ENCODE measurements at places on chromosomes 4 and X. TPM values are rescaled to one million over a fixed set of nuclear protein-coding genes. Genes with fewer than 3 reads are reported as not detected.

Gene KIF4A
- total RNA-seq, result 0.57 TPM

Gene NCAPG
- total RNA-seq, result not detected

Gene P2RY8
- 1.3 TPM for total RNA-seq

Gene DUSP9
- 3.7 TPM for total RNA-seq

Gene CXCR3
- 0.20 TPM for total RNA-seq

Gene CLCN3
- 33.7 TPM for total RNA-seq

Gene RNF212
- total RNA-seq, result 12.4 TPM

DNA sequence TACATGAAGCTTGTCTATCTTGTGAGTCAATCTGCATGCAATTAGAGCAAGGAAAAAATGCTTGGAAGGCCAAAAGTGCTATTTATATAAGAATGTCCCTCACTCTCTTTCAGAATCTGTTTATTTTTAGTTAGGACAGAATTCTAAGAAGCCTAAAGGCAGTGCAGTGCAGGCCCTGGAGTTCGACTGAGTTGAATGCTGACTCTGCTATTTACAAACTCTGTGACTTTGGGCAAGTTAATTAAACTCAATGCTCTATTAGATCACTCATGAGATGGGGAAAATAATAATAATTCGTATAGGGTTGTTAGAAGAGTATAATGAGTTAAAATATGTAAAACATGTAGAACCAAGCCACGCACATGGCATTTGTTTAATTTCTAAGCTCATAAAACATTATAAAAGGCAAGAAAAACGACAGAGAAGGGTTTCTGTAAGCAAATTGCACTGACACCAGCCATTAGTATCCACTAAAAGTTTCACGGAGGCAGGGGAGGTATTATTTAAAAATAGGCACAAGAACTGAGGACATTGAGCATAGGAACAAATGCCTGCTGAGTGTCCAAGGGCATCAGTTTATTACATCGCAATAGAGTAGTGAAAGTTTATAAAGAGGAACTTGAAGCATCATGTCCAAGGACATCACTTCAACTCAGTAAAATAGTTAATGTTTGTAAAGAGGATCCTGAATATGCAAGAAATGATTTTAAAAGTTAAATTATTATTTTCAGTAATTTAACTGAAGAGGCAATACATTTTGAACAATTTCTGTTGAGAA lies 115.0 kb upstream of the INPP4B start:
- DNase-seq, result no peak
- H3K36me3 ChIP-seq, result no peaks in the 10 kb centered on the region
- no peak overlapping the region for H3K4me3 ChIP-seq
- no peaks in the 10 kb centered on the region for H3K27me3 ChIP-seq
- H3K27ac ChIP-seq, result no peak overlapping the region

DNA sequence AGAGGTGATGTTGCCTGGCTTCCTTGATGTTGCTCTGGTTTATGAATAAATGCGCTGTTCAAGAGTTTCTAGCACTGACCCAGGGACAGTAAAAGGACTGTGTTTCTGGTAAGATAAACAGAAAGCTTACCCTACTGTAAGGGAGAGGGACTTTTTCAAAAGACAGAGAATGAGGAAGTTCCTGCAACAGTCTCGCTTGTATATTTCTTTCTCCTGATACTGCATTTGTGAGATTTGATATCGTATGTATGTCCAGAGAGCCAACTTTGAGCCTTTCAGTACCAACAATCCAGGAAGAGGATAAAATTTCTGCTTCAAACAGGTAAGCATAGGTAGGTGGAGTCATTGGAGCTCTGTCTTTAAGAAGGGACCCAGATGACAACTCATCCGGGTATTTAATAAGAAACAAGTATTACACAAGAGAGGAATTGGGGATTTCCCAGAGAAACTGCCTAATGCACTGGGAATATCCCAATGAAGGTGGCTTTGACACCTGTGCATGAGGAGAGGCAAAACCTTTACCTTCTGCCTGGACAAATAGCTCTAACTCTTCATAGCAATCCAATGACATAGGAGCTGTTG lies 773 bp downstream of the DAPP1 start:
- DNase-seq, result no peak
- no peaks in the 10 kb centered on the region for H3K4me1 ChIP-seq
- H3K4me3 ChIP-seq, result no peak overlapping the region

DNA sequence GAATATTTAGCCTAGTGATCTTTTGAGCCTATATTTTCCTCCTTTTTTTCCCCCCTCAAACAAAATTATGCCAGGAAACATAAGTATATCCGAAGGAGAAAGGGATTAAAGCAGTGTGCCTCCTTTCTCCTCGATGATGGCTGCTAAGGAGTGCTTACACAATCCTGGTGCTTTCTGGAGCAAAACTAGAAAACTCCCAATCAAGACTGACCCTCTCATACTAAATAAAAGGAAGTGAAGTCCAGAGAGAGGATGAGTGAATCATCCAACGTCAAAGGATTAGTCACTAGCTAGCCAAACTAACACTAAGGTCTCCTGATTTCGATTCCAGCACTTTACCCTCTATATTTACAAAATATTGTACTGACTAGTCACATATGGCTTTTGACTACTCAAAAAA lies 146.8 kb downstream of the PPP3CA start:
- H3K4me3 ChIP-seq, result no peak overlapping the region
- DNase-seq, result no peak
- H3K36me3 ChIP-seq, result no peaks in the 10 kb centered on the region

DNA sequence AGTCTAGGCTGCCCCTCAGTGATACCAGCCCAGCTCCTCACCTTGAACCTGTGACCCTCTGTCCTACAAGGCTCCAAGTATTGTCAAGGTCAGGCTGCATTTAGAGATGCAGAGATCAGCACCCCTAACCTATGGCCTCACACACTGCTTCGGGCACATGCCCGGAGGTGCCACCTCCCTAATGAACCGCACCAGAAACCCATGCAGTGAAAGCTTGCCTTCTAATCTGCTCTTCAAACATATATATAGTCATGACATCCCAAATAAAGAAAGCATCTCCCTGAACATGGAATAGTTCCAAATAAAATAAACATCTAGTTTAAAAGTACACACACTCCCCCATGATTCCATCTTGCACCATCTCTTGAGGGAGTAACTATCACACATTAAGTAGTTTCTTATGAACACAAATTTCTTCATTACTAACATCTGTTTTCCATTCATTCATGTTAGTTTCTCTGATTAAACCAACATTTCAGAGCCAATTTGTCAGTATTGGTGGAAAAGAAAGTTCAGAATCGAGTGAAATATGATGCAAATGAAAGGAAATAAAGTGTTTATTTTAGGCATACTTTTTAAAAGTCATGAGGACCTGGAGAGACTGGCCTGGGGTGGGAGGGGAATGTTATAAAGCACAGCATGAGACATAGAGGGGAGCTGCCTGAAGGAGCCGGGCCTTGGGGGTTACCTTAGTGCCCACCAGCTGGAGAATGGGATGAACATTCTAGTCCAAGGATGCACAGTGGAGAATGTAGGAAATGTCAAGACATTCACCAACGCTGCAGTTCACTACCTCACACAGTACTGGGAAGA lies 19.2 kb downstream of the CC2D2A start:
- H3K4me1 ChIP-seq, result no peaks in the 10 kb centered on the region
- no peak for DNase-seq
- no peak overlapping the region for H3K4me3 ChIP-seq

- H3K36me3 ChIP-seq, result no peaks in the 10 kb centered on the region
- H3K4me1 ChIP-seq, result no peaks in the 10 kb centered on the region
- H3K4me3 ChIP-seq, result no peak overlapping the region
- no peak overlapping the region for H3K27ac ChIP-seq
Measured at GRCh38 chr4:18039113-18039512, 17.6 kb upstream of the LCORL start.

- no peaks in the 10 kb centered on the region for H3K36me3 ChIP-seq
- H3K4me3 ChIP-seq, result no peak overlapping the region
- peaks cover 9% of the 10 kb centered on the region for H3K4me1 ChIP-seq
- no peaks in the 10 kb centered on the region for H3K27me3 ChIP-seq
- DNase-seq, result no peak
Measured at GRCh38 chr4:7369511-7369910, 65.2 kb downstream of the PSAPL1 start.

GRCh38 chr4:94068753-94069719 lies 138.6 kb upstream of the SMARCAD1 start:
- H3K27ac ChIP-seq, result no peak overlapping the region
- no peak for DNase-seq
- no peak overlapping the region for H3K4me3 ChIP-seq
- H3K27me3 ChIP-seq, result no peaks in the 10 kb centered on the region
- no peaks in the 10 kb centered on the region for H3K4me1 ChIP-seq

DNA sequence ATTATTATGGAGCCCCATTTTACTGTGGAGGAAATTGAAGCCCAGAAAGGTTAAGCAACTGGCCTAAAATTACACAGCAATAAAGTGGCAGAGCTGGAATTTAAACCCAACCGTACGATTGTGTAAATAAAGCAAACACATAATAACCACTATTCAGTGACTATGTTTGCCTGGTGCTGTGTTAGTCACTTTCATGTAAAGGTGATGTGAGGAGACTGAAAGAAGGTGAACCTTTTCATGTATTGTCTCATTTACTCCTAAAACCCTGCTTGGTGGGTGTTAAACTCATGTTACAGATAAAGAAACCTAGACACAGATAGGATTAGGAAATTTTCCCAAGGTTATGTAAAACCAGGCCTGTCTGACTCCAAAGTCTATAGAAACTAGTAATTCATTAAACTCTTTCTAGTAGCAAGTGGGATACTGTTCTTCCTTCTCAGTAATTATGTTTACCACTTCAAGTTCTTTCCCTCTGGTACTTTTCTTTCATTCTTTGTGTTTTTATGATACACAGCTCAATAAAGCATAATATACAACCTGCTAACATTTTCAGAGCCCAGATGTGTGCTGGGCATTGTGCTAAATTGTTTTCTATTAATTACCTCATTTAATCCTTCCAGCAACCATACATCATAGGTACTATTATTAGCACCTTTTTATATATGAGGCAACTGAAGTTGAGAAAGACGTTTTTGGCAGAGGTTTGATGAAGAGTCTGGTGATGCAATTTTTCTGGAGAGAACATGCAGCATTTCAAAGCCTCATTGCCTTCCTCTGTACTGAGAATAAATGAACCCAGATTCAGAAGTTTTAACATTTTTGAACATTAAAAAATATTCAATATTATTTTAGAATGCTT lies 202.7 kb downstream of the SPRY1 start:
- no peak for DNase-seq
- H3K36me3 ChIP-seq, result no peaks in the 10 kb centered on the region
- no peak overlapping the region for H3K27ac ChIP-seq
- H3K4me3 ChIP-seq, result no peak overlapping the region
- no peaks in the 10 kb centered on the region for H3K4me1 ChIP-seq

GRCh38 chr4:71746379-71746778 lies 37.5 kb downstream of the GC start:
- H3K4me3 ChIP-seq, result no peak overlapping the region
- H3K27me3 ChIP-seq, result no peaks in the 10 kb centered on the region
- H3K36me3 ChIP-seq, result no peaks in the 10 kb centered on the region
- no peaks in the 10 kb centered on the region for H3K4me1 ChIP-seq
- no peak for DNase-seq

- no peaks in the 10 kb centered on the region for H3K36me3 ChIP-seq
- no peaks in the 10 kb centered on the region for H3K27me3 ChIP-seq
- DNase-seq, result no peak
- H3K27ac ChIP-seq, result no peak overlapping the region
Measured at GRCh38 chr4:25347473-25347872, 29.6 kb upstream of the ANAPC4 start.

DNA sequence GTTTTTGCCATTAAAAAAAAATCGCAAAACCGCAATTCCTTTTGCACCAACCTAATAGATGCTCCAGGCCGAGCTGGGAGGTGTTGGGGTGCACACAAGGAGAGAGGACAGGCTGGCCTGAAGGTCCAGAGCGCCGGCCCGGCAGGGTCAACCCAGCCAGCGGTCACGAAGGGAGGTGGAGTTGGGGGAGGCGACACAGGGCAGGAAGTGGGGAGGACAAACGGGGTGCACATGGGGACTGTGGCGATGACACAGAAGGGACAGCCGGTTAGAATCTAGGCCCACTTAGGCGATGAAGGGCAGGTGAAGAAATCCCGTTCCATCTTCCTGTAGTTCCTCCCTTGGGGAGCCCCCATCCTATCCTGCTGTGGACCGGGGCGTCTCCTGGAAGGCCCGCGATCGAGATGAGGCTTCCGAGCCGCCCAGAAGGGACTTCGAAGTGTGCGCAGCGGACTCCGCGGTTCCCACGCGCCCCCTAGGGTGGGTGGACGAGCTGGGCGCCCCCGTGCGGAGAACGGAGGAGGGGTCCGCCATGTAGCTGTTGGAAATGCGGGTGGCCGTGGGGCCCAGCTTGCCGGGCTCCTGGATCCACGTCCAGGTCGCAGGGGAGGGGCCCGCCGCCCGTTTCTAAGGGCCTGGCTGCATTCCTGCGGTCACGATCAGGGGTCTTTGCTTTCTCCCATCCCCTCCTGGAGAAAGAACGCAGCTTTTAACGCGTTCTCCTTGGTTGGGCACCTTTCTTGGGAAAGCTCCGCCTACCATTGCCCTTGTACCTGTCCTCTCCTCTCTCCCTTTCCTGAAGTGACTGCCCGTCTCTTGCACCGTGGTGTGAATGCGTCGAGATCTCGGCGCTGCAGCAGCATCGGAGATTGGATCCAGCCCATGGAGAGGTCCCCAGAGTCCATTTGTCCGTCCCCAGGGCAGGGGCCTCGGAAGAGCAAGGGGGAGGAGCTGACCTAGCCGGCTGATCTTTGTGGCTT lies 17.0 kb upstream of the HPF1 start:
- peak overlapping the region; percentile 3 for H3K4me3 ChIP-seq
- H3K27me3 ChIP-seq, result no peaks in the 10 kb centered on the region
- H3K36me3 ChIP-seq, result no peaks in the 10 kb centered on the region
- H3K27ac ChIP-seq, result no peak overlapping the region
- no peak for DNase-seq
- no peaks in the 10 kb centered on the region for H3K4me1 ChIP-seq

DNA sequence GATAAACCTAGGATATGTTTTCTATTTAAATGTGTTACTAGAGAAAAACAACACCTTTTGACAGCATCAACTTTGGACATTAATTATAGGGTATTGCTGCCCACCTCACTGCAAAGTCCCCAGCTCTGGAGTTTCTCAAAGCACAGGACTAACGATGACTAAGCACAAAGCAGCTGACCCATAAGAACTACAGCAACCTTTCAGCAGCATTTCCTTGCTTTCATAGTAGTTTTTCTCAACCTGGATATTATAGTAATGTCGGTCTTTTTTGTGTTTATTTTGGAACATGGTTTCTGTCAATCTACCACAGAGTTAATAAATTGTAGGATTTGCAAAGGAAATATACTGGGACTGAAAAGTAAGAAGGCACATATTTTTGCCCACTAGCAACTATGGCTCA lies 21.5 kb downstream of the HHIP start:
- H3K4me3 ChIP-seq, result no peak overlapping the region
- no peaks in the 10 kb centered on the region for H3K27me3 ChIP-seq
- no peaks in the 10 kb centered on the region for H3K36me3 ChIP-seq
- no peaks in the 10 kb centered on the region for H3K4me1 ChIP-seq

DNA sequence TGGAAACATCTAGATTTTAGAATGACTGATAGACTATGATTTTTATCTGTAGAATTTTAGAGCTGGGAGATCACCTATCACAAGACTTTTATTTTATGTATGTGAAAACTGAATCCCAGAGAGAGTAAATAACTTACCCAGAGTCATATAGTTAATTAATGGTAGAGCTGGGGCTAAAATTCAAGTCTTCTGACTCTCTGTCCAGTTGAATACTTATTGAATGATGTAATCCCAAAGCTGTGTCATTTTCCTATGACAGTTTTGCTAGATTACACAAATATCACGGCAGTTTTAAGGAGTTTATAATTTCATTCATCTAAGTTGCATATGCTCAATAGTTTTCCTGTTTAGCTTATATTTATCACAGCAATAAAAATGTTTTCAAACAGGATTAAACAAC lies 6.7 kb downstream of the NRK start:
- H3K27me3 ChIP-seq, result no peaks in the 10 kb centered on the region
- no peaks in the 10 kb centered on the region for H3K36me3 ChIP-seq
- H3K4me1 ChIP-seq, result no peaks in the 10 kb centered on the region
- no peak overlapping the region for H3K4me3 ChIP-seq
